ENCODE measurements at places on chromosomes 7 and 10.

DNA sequence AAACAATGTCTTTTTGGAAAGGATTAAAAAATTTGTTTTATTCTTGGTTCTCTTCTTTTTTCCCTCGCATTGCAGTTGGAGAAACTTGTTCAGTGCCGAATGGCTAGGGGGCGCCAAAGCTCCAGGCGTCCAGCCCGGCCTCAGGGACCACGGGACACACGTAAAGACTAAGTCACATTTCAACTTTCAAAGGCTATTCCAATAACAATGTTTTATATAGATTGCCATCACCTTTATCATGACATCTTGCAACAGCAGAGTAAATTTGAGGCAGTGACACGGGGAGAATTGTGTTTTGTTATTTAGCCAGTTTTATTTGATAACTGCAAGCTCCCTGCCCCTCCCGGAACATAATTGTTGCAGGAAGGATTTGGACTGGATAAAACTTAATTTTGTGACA lies 2.2 kb upstream of the IGFBP3 start:
- no peak for DNase-seq

- DNase-seq = no peak
Observed at GRCh38 chr7:111414374-111414773, 147.9 kb downstream of the IMMP2L start.

- no peak for DNase-seq
Observed at GRCh38 chr7:116101704-116102103, 71.1 kb upstream of the TFEC start.

DNA sequence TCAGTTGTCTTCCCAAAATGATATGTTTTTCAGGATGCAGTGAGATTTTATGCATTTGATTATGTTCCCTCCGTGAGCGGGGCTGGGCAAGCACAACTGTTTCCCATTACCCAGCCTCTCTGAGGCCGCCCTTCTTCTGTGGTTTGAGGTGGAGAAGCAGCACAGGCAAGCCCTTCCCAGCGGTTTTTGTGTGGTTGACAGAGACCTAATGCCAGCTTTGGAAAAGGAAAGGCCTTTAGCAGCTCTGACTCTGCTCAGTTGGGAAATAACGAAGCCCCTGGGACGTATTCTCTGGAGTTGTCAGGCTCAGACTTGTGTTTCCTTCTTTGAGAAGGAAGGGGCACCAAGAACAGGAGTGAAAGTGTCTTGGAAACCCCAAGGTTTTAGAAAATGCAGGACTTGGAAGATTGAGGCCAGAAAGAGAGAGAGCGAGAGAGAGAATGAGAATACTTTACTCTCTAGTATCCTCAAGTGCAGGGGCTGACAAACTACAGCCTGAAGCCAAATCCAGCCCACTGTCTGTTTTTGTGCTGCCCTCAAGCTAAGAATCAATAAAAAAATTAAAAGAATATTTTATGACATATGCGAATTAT lies 20.6 kb upstream of the PDCD4 start:
- no peak for DNase-seq

DNA sequence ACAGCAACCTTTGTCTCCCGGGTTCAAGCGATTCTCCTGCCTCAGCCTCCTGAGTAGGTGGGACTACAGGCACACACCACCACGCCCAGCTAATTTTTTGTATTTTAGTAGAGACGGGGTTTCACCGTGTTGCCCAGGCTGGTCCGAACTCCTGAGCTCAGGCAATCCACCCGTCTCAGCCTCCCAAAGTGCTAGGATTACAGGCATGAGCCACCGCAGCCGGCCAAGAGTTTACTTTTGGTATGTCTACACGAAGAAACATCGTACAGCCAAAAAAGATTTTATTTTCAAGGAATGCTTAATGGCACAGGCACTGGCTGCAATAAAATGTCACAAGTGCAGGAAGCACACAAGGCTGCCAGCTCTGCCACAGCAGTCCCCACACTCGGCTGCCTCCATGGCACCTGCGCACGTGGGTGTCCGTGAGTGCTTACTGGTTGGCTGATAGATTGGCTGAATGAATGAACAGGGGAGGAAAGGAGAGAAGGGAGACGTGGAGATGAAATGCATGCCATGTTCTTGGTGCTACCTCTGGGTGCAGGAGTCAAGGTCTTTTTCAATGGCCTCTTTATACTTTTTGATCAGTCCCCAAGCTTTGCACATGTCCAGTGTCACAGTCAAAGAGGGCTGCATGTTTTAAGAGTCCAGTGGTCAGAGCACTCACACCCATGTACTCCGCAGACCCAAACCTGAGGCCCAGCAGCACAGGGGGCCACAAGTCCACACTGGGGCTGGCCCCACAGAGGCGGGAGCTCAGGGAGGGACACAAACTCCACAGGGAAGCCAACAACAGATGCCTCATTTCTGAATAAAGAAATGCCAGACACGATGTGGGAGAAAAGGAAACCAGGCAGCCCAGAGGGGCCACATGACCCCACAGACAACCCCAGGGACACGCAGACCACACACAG lies 198.2 kb downstream of the MAD1L1 start:
- no peak for DNase-seq

DNA sequence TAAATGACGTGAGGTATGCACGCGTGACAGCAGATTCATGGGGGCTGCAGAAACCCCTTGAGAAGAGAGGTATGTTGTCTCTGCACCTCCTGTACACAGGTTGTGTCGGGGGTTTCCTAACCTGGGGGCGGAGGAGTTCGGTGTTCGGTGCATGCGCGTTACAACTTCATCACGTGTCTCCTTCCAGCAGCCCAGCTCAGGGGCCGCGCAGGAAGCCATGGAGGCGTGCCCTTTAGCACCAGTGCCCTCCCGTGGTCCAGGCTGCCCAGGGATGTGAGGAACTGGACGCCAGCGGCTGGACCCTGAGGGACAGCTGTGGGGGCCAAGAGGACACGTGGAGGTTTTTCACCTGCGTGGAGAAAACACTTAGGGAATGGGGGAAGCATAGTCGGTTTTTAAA lies 186.4 kb downstream of the EBF3 start:
- no peak for DNase-seq

GRCh38 chr7:44353668-44354067 lies 28.3 kb upstream of the CAMK2B start:
- DNase-seq = no peak

- no peak for DNase-seq
Observed at GRCh38 chr10:128008521-128009250, 101.8 kb downstream of the PTPRE start.

DNA sequence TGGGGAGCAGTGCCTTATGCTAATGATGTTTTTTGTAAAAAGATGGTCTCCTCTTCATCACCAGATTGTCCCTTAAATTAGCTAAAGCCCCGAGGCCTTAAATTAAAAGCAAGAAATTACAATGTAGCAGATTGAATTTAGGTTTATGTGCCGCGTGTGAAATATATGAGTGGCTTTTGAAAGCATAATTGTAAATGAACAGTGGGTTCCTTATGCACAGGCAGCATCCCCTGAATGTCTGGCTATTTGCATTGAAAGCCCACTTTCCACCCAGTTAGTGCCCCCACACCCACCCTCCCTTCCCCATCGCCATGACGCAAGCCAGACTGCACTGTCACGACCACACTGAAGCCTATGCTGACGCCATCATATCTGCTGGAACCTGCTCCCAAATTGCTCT lies 62.4 kb upstream of the SORCS3 start:
- DNase-seq = no peak

DNA sequence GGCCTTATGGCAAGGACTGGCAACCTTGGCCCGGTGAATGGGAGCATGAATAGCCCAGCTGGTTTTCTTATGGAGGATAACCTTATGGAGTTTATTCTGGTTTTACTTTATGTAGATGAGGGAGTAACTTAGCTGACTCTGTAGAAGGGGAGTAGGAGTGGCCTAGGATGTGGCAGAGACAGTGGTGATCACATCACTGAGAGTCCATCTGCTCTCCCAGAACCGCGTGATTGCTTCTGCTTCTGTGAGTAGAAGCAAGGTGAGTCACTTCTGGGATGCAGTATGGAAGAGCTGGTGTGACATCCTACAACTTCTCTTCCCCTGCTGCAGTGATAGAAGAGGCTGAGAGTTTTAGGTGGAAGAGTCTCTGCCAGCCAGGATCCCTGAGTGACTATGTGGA lies 129.2 kb downstream of the RPS24 start:
- DNase-seq = no peak

DNA sequence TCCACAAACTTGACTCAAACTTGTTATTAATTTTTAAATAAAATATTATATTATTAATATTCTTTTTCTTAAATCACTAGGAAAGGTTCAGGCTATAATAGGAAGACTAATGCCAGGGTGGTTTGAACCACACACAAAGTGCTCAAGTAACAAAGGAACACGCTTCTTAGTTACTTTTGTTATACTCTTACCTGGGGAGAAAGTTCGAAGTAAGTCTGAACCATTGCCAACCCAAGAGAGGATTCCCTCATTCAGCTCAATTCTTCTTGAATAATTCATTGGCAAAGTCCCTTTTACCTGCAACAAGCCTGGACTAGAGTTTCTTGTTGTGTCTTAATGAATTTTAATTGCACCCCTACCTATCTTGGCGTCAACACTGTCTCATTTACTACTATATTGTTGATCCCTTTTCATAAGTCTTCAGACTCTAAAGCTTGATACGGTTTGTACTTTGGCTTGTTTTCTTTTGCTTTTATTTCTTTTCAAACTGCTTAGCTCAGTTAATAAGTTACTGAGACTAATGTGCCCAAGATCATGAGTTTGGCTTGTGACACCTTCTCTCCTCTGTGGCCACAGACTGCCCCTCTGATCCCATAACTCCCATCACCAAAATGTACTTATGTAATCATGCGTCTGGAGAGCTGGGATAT lies 10.2 kb upstream of the C10orf67 start:
- no peak for DNase-seq

DNA sequence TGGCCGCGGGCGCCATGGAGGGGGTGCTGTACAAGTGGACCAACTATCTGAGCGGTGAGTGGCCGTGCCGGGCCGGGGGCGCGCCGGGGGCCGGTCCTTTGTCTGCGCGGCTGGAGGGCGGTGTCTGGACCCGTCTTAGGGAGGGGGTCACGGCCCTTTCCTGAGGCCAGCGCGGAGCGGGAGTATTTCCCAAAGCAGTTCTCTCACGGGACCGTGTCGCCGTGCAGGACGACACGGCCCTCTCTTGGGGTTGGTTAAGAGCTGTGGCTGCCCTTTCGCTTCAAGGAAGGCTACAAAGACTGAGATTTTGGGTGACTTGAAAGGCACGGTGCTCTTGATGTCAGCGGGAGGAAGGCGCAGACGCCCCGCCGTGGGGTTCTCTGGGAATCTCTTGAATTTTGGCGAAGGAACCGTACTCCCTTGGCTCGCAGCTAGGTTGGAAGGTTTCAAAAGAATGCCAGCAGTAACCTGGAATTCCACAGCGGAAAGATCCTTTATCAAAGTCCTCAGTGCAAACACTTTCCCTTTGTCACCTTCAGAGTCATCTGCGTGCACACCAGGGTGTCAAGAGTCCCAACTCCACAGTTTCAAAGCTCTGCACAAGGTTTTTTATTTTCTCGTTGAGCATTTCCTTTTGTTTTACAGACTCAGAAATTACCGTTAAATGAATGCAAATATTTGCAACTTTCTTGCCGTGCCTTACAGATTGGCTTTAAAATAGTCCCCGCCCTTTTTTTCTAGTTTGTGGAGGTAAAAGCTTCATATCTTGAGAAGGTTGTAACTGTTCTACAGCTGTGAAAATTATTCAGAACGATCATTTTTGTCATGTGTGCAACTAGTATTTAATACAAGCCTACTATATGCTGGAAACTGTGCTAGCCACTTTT lies 780 bp downstream of the PLEKHA8 start:
- no peak for DNase-seq

GRCh38 chr10:113631684-113632367 lies 32.0 kb downstream of the NRAP start:
- no peak for DNase-seq

DNA sequence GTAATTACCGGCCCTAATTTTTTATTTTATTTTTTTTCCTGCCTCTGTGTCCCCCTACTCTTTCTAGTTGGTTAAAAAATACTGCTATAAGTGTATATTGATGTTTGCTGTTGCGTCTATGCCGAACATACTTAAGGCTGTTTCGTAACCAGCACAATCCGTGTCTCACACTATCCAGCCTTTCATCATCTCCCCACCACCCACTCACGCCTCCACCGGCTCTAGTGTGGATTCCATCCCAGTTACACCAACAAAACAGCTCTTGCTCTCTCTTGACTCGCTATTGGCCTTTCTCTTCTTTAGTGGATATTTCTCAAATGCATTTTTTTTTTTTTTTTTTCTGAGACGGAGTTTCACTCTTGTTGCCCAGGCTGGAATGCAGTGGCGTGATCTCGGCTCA lies 70.1 kb upstream of the CAMK1D start:
- DNase-seq = no peak

- DNase-seq = no peak
Observed at GRCh38 chr10:58897708-58898107, 278.7 kb upstream of the PHYHIPL start.

DNA sequence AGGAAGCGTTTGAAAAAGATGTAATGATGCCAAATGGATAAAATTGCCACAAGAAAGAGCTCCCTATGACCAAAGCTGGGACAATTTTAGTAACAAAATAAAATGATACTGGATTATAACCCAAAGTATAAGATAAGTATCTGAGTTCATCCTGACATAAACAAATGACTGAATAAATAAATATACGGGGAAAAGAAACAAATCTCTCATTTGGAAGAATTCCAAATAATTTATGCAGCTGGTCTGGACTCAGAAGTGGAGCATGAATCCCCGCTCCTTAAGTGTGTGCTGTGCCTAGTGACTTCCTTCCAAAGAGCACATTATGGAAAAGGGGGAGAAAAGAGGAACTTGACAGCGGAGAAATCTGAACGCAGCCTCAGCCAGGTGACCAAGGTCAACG lies 186.2 kb downstream of the RAMP3 start:
- no peak for DNase-seq

- DNase-seq = no peak
Observed at GRCh38 chr10:51651063-51651462, 48.3 kb downstream of the CSTF2T start.

Data from stimulated activated CD8-positive, alpha-beta memory T cell treated with anti-CD3 and anti-CD28 coated beads, Interleukin-7, amount 100 ng/mL, for 1 hour (primary cell).